ENCODE measurements at places on chromosomes 12 and 14. TPM values are rescaled to one million over a fixed set of nuclear protein-coding genes. Genes with fewer than 3 reads are reported as not detected.

DNA sequence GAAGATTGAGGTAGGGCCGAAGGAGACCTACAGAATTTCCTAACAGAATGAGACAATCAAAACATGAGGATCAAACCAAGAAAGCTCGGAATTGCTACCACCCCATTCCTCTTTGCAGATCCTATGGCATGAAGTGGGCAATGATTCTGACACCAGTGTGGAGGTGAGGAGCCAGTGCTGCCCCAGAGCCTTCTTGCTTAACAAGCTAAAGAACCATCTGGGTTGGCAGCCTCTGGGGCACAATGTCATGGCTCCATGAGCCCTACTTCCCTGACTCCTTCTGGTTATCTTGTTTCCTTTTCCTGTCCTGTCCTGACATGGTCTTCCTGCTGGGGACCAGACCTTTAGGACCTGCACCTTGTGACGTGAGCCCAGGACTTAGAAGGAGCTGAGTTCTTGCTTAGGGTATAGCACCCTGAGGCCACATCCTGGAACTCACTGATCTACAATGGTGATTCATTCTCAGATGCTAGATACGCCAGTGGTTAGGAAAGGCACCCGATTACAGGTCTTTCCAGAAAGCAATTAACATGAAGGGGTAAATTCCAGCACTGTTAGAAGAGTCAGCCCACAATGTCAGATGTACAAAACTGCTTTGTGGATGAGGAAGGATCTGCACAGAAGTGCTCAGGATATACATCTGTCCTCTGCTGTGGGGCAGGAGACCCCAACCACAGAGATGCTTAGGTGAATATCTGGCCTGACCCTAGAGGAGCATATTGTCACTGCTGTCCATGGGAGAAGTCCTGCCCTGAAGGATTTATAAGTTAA is 324.2 kb downstream of the ZFP36L1 start:
- no peak for DNase-seq

- DNase-seq = no peak
Observed at GRCh38 chr12:19338405-19338804, 100.9 kb upstream of the AEBP2 start.

GRCh38 chr12:117109943-117110635 is 10.9 kb upstream of the TESC start:
- DNase-seq = no peak

DNA sequence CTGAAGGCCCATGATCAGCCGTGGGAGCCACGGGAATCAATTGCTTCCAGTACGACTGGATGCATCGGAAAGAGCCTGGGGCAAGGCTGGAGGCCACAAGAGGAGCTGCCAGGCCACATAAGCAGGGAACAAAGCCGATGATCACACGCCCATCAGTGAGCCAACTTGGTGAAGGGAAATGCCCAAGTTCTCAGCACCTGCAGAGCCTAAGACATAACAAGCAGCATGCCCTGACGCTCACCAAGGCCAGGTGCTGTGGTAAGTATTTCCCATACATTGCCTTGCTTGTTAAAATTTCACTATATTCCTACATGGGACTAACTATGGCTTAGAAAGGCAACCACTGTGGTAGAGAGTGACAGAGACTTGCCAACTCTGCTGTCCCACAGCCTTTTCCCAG is 555.9 kb downstream of the BCL11B start:
- DNase-seq = no peak

DNA sequence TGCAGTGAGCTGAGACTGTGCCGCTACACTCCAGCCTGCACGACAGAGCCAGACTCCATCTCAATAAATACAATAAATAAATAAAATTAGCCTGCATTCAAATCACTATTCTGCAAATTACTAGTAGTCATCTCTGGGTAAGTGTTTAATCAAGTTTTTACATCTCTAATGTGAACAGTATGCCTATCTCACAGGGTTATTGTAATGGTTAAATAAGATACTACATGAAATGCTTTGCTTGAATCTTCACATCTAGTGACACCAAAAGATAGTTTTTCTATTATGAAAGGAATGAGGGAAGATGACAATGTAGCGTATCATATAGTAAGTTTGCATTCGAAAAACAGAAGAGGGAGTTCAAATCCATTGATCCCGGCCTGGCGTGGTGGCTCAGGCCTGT is 2.1 kb downstream of the SRSF9 start:
- no peak for DNase-seq

GRCh38 chr14:105541218-105541875 is 15.0 kb downstream of the TMEM121 start:
- no peak for DNase-seq

GRCh38 chr12:45654002-45654665 is 75.4 kb upstream of the ARID2 start:
- DNase-seq = no peak

DNA sequence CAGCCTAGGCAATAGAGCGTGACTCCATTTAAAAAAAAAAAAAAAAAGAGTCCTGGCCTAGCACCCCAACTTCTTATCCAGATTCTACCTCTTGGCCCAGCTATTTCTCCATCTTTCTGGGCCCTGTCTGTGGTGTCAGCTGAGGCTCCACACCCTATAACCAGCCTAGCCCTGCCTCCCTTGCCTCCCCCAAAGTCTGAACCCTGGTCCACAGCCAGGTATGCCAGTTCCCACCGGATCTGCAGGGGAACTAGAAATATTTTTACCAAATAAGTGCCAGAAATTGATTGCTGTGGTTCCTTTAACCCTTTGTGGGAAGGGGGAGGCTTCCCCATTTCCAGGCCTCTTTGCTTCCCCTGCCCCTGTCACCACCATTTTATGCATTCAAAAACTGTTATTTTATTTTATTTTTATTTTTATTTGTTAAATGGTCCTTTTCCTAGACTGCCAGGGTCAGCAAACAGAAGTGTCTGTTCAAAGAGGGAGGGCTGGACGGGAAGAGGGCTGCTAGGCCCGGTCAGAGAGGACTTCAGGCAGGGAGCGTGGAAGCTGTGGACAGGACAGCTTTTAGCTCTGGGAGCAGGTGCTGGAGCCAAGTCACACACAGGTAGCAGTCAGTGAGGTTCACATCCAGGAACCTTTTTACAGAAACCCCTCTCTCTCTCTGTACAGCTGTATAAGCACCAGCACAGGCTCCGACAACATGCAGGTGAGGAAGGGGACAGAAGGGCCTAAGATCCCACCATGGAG is 23.2 kb downstream of the TTC9 start:
- DNase-seq = no peak

- no peak for DNase-seq
Observed at GRCh38 chr12:109581856-109582255, 8.3 kb downstream of the MVK start.

- no peak for DNase-seq
Observed at GRCh38 chr14:103734081-103734888, 18.7 kb downstream of the ZFYVE21 start.

DNA sequence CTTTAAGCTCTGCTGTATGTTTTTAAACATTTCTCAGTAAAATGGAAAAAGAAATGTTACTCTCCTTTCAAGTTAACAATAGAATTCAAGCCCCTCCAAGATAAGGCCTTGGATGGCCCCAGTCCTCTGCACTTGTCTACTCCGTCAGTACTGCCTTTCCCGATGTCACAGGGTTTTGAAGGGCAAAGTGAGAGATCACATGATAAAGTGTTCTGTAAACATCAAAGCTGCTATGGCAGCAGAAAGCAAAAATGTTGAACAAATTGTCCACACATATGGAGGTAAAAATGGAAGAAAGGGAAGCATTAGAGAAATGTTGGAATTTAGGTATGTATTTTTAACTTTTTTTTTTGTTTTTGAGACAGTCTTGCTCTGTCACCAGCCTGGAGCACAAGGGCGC is 33.5 kb upstream of the CDK2AP1 start:
- DNase-seq = no peak

DNA sequence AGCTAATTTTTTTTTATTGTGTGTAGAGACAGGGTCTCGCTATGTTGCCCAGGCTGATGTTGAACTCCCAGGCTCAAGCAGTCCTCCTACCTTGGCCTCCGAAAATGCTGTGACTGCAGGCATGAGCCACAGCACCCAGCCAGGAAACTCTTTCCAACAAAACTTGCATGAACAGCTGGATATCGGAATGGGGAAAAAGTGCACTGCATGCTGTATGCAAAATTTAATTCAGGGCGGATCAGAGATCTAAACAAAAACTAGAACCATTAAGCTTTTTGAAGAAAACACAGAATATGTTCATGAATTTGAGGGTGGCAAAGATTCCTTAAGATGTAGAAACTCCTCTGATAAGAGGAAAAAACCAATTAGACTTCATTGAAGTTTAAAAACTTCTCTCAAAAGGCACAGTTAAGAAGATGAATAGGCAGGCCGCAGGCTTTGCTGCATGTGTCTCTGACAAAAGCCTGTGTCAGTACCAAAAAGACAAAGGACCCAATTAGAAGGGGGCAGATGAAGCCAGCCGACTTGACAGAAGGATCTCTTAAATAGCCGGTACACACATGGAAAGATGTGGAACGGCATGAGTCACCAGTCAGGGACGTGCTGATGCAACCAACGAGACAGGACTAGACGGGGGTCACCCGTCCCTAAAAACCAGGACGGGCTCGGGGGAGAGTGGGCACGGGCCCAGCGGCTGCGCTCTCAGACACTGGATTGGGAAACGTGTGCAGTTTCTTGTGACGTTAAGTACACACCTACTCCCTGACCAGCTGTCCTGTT is 34.8 kb upstream of the MMP17 start:
- DNase-seq = no peak

GRCh38 chr12:6818222-6818621 is 3.4 kb upstream of the GPR162 start:
- no peak for DNase-seq

GRCh38 chr14:53621433-53621832 is 335.2 kb downstream of the BMP4 start:
- no peak for DNase-seq

- no peak for DNase-seq
Observed at GRCh38 chr14:50854521-50854920, 17.3 kb upstream of the ABHD12B start.

- no peak for DNase-seq
Observed at GRCh38 chr14:23284654-23285529, 1.0 kb downstream of the HOMEZ start.

- DNase-seq = no peak
Observed at GRCh38 chr14:45786266-45786665, 533.3 kb upstream of the MIS18BP1 start.

DNA sequence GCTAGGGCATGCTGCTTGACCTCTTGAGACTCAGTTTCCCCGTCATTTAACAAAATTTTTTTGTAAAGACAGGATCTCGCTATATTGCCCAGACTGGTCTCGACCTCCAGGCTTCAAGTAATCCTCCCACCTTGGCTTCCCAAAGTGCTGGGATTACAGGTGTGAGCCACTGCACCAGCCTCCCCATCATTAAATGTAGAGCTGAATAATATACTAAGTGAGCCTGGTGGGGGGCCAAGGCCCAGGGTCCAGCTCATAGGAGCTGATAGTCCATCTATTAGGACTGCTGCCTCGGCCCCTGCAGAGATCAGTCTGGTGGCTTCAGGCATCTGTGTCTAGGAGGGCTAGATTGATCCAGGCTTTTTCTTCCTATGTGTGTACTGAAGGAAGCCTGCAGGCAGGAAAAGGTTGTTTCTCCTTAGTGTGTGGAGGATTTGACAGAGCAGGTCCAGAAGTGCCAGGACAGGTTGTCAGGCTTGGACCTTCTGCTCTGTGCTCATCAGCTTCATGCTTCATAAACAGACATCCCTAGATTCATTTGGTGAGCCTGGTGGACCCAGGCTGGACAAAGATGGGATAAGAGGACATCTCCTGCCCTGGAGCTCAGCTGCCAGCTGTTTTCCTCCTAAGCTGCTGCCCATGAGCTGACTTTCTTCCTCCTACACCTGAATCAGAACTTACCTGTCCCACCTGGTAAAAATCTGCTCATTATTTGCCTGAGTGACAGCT is 135.4 kb downstream of the ZFP36L1 start:
- DNase-seq = no peak

GRCh38 chr12:41189395-41190251 is 1.5 kb downstream of the PDZRN4 start:
- DNase-seq = no peak

- DNase-seq = no peak
Observed at GRCh38 chr14:68865542-68865941, 72.7 kb upstream of the ZFP36L1 start.

GRCh38 chr14:57854571-57854970 is 11.3 kb downstream of the SLC35F4 start:
- DNase-seq = no peak

DNA sequence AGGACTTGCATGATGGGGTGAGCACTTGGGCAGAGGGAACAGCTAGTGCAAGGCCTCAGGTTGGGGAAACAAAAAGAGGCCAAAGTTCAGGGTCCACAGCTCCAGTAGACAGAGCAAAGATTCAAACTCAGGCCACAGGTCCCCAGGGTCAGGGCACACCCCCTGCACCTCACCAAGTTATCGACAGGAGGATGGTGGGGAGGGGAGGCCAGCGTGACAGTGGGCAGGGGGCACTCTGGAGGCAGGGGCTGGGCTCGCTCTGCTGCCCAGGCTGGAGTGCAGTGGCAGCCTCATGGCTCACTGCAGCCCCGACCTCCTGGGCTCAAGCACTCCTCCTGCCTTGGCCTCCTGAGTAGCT is 32.4 kb upstream of the ULK1 start:
- DNase-seq = no peak

DNA sequence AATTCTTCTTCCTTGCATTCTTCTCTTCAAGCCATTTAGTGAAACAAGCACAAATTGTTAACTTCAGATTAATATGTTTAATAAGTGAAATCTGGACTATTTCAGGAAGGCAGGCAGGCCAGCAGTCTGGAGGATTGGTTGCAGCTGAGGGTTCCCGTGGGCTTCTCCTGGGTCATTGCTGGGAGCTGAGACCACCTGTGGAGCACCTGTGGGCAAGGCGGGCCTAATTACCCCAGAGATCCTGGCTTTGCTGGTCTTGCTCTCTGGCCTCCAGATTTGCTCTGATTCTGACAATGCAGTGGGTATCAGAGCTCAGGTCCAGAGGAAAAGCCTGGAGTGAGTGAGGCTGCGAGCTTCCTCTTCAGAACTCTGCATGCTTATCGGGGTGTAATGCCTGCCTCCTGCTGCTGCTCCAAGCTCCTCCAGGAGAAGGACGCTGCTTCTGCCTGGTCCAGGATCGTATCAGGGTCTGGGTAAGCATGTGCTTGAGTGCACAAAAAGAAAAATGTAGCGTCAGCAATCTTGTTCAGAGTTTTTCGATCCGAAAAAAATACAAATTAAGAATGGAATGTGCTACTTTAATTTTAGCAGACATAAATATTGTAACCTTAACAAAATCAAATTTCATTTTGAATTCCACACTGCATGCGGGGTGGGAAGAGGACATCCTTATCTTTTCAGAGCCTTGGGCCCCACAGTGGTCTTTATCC is 93.8 kb downstream of the TMEM30B start:
- DNase-seq = no peak

The NRIP2 gene
- 4.9 TPM for total RNA-seq

The ARF6 gene
- 67.2 TPM for total RNA-seq

The UTP20 gene
- total RNA-seq = 17.9 TPM

The HNRNPC gene
- 208 TPM for total RNA-seq

The EMP1 gene
- total RNA-seq = 295 TPM

The TMPRSS12 gene
- total RNA-seq = not detected

The PAH gene
- total RNA-seq = not detected

The MPHOSPH9 gene
- 44.0 TPM for total RNA-seq

The GPR137C gene
- 0.14 TPM for total RNA-seq

The MYH7 gene
- total RNA-seq = 0.81 TPM

The SSPN gene
- 36.7 TPM for total RNA-seq

The OVCH1 gene
- 3.0 TPM for total RNA-seq

All from thoracic aorta (tissue), 2 donors.